ENCODE measurements at places on chromosomes 11 and 22.

- no peak for DNase-seq
Measured at GRCh38 chr11:100460426-100460825, 226.7 kb upstream of the ARHGAP42 start.

DNA sequence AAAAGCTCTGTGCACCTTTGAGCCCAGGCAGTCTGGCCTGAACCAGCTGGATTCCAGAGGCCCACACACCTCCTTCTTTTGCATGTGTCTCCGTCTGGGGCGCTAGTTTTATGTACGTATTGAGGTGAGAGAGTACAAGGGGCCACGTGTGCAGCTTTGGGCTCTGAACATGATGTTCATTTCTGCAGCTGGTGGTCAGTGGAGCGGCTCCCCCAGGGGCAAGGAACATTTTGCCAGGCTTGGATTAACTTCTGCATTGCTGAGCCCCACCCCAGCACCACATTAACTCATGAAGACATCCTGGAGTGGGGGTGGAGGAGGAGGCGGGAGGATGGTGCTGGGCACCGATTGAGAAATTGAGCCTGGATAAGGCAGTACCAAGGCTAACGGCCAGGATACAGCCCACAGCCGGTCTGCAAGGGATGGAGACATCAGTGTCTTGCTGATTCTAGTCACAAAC lies 13.8 kb downstream of the USP2 start:
- DNase-seq = no peak

GRCh38 chr11:63907063-63907462 lies 9.9 kb downstream of the RCOR2 start:
- DNase-seq = no peak

- no peak for DNase-seq
Measured at GRCh38 chr11:71499546-71499945, 27.5 kb upstream of the KRTAP5-7 start.

GRCh38 chr11:1197886-1198560 lies 24.8 kb upstream of the MUC5B start:
- peak; percentile 4 for DNase-seq

- no peak for DNase-seq
Measured at GRCh38 chr11:100354736-100355135, 332.4 kb upstream of the ARHGAP42 start.

DNA sequence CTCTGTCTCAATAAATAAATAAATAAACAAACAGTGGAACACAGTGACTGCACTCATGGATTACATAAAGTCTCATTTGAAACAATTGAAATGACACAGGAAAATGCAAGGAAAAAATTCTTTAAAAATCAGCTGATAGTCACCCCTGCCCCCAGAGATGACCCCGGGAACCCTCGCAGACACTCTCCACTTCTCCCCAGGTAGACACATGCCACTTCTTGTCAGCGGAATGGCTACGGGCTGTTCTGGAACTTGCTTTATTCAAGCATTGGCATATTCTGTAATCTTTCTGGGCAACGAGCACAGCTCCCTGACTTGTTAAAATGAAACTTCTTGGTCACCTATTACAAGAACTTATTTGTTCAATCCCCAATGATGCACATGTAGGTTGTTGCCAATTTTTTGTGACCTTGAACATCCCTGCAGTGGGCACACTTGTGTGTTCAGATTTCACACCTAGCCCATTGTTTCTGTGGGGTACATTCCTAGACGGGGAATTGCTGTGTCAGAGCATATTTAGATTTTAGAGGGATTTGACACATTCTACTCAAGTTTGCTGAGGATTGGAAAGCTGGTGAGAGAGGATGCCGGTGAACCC lies 32.8 kb downstream of the MYEOV start:
- no peak for DNase-seq

DNA sequence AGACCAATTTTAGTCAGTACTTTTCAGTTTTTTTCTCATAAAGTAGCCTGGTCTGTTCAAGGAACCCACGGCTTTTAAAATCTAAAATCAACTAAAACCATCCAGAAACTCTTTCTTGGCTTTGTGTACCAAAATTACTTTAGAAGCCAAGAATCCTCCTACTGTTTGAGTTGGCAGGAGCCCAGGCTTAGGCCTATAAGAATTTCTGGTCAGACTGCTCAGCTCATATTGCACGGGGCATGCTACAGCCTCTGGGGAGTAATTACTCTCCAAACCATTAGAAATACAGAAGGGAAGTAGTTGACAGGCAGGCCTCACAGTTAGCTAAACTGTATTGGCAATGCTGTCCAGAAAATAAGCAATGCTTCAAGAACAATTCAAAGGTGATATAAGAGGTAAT lies 1862.9 kb upstream of the RAG2 start:
- no peak for DNase-seq

DNA sequence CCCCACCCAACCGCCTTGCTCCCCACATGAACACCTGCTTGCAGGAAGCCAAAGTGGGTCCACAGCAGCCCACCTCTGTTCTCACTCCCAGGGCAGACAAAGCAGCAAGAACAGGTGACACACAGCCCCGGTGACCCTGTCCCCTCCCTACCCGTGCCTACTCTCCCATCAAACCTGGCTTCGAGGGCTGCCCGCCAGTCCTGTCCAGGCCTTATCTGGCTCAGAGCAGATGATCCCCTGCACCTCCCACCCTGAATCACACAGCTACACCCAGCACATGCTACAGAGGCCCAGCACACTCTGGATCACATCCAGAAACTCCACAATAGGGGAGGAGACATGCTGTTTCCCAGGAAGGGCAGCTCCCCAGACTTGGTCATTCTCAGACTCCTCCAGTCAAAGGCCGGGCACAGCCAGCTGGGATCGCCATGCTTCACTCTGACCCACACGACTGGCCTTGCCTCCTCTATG lies 6.2 kb upstream of the RGL4 start:
- no peak for DNase-seq

GRCh38 chr11:102882389-102883024 lies 7.7 kb upstream of the MMP12 start:
- DNase-seq = no peak

DNA sequence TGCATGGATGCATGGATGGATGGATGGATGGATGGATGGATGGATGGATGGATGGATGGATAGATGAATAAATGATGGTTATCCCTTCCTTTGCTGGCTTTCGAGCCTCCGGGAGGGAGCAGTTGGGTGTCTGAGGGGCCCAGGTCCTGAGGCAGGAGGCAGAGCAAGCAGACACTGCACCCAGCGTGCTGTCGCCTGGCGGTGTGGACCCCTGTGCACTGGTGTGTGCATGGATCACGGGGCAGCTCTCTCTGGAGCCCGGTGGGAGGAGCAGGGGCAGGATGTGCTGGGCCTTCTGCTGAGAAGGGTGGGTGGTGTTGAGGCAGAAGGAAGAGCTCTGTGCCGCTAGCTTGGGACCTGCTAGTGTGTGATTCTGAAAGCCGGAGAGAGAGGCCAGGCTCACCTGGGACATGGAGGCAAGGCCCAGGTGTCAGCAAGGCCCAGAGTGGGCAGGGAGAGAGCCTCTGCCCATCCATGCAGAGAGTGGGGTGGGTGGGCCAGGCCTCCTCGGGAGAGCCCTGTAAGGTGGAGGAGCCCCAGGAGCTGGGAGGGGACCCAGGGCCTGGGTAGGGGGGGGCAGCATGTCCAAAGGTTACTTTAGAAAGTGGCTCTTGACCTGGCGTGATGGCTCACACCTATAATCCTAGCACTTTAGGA lies 254.4 kb downstream of the BRD1 start:
- DNase-seq = no peak

- DNase-seq = no peak
Measured at GRCh38 chr22:22161924-22162851, 82.4 kb upstream of the VPREB1 start.

GRCh38 chr11:131907371-131907770 lies 537.0 kb downstream of the NTM start:
- DNase-seq = no peak

DNA sequence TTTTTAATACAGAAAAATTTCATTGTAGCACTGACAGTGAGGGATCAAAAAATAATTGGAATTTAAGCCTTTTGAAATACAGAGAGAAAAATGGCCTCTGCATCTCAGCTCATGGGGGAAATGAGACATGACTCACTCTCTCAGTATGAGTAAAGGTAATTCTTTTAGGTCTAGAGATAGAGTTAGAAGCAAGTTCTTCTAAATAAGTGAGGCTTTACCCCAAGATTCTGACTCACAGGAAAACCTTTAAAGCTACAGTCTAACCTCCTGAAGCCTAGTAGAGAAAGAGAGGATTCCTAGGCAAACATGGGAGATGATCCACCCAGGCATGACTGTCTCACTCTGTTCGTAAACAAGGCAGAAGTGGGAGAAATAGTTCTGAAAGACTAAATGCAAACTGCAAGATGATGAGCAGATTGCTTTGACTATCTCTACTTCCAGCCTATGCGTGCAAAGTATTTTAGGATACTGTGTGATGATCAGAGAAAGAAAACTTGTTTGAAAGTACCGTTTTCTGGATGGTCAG lies 1003.3 kb upstream of the CCDC90B start:
- DNase-seq = no peak

- DNase-seq = no peak
Measured at GRCh38 chr22:37410174-37411055, 16.9 kb downstream of the ELFN2 start.

DNA sequence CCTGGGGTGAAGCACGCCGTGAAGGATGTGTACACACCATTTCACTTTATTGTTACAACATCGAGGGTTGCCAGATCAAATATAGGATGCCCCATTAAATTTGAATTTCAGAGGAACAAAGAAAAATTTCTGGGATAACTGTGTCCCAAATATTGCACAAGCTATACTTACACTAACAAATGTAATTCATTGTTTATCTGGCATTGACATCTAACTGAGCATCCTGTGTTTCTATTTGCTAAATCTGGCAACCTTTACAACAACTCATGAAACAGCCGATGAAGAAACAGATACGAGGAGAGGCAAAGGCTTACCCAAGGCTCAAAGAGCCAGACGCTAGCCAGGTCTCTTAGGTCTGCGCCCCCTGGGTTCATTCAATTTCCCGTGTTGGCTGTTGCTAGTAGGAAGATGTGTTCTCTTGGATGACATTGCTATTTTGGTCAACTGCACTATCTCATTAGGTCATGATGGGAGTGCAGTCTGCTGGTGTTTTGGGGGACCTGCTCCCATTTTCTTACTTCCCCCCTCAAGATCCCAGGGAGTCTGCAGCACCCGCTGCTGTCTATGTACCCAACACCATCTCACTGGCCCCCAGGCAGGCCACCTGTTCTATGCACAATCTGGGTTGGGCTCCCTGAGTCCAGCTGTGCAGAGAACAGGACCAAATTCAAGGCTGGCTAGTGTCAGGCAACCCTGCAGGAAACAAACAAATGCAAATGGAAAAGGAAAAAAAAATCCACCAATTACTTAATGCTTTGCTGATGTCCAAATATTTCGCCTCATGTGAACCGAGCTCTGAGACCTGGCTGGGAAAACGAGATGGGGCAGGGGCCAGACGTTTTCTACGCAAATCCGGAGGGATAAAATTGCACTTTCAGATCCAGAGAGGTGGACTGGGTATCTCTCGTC lies 560.9 kb downstream of the MIAT start:
- DNase-seq = no peak

DNA sequence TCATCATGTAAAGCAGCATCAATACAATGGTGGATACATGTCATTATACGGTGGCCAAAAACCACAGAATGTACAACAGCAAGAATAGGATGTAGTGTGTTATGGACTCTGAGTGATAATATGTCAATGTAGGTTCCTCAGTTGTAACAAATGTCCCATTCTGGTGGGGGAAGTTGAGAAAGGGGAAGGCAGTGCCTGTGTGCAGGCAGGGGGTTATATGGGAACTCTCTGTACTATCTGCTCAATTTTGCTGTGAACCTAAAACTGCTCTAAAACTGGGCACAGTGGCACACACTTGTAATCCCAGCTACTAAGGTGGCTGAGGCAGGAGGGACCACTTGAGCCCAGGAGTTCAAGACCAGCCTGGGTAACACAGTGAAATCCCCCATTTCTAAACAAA lies 5.9 kb downstream of the CHKA start:
- no peak for DNase-seq

DNA sequence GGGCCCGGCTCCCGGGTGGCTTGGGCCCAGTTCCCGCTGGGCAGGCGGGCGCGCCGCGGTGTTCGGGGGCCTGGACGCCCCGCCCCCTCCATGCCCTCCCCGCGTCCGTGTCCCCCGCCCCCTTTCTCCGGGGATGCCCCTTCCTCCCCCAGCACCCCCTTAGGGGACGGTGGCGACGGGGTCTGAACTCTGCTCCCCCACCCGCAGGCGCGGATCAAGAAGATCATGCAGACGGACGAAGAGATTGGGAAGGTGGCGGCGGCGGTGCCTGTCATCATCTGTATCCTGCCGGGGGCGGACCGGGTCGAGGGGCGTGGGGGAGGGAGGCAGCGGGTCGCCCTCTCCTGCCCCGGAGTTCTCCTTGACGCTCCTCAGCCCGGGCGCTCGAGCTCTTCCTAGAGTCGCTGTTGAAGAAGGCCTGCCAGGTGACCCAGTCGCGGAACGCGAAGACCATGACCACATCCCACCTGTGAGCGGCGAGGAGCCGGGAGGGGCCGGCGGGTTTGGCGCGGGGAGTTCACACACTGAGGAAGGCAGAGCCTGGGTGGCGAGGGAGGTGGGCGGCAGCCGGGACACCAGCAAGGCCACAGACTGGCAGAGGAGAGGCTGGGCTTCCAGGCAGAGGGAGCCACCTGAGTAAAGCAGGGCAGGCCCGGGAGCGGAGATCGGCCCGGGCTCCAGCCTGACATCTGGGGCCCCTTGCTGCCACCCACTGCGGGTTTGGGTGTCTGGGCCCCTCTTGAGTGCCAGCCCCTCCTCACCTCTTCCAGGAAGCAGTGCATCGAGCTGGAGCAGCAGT lies 546 bp downstream of the DRAP1 start:
- peak; percentile 79 for DNase-seq

DNA sequence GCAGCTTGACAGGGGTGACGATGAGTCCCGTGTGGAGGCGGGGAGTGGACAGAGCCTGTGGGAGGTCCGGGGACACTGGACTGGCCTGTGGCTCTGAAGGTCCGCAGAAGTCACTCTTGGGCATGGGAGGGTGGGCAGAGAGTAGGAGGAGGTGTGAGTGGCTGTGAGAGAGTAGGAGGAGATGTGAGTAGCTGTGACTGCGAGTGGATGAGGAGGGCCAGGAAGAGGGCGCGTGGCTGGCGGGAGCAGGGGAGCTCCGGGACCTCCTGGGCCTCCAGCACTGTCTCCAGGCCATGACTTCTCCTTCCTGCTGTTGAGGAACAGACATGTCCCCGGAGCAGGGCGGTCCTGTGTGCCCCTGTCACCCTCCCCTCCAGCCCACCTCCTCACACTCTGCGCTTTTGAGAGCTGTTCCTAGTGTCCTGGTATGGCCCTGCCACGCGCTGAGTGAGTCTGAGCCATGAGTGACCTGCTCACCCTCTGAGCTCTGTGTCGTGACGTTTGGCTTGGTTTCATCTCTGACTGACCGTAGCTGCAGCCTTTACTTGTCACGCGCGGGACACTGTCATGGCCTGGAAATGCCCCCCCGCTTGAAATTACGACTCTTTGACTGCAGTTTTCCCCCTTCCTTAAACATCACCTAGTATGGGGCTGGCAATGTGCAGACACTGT lies 391.5 kb downstream of the TBC1D22A start:
- DNase-seq = no peak

Data from activated CD4-positive, alpha-beta T cell treated with anti-CD3 and anti-CD28 coated beads for 36 hours (primary cell).